ENCODE measurements at places on chromosomes 16 and 17.

GRCh38 chr17:20908313-20909267 lies 134.2 kb downstream of the USP22 start:
- peak; percentile 85 for DNase-seq

- DNase-seq, result no peak
Measured at GRCh38 chr16:51405361-51405760, 254.3 kb upstream of the SALL1 start.

DNA sequence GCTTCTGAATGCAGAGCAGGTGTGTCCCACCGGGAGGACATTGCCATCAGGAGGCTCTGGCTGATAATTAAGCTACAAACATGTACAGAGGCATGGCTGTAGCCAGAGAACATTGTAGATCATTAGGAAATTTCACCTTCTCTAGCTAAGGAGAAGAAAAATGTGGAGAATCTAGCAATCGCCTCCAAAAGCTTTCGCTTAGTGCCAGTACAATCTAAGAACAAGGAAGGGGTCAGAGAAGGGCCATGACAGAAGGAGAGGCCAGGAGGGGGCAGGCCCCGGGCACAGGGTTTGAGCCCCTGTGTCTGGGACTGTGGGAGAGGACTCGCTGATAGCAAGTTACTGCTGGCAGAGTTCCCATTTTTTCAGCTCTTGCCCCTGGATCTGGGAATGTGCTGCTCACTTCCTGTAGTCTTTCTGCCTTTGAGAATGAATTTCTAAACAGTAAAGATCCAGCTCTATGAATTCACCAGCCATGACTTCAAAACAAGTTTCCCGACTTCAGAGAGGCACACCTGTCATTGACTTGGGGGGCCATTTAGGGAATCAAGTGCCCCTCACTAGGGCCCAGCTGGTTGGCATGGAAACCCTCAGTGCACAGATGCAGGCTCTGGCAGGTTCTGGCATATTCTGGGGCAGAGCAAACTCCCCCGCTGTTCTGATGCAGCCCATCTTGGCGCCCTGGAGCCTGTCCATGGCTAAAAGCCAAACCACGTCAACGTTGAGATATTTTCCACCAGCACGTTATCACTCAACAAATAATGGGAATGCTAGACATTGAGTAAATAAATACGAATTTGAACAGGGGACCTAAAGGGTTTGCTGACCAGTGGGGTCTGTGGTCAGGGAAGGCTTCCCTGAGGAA lies 59.5 kb upstream of the CACNG4 start:
- no peak for DNase-seq

- no peak for DNase-seq
Measured at GRCh38 chr17:48627623-48628521, 1.7 kb upstream of the HOXB9 start.

- DNase-seq, result no peak
Measured at GRCh38 chr16:11372829-11373306, 27.6 kb downstream of the RMI2 start.

DNA sequence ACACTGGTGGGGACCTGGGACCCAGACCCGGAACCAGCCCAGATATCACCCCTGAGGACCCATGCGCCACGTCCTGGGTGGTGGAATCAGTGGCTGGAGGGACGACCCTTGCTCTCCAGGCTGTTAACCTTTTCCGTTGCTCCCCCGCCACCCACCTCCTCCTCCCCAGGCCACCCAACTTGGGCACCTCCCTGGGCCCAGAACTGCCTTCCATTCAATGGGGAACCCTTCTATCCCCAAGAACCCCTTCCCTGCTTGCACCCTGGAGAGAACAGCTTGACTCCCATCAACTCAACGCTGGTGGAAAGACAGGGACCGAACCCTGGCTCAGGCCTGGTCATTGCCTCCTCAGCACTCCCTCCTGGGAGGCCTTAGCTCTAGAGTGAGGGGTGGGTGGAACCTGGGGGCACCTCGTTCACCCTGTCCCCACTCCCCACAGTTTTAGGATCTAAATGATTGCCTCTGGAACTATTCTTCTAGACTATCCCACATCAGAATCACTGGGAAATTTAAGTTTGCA lies 5.7 kb upstream of the IL32 start:
- no peak for DNase-seq

DNA sequence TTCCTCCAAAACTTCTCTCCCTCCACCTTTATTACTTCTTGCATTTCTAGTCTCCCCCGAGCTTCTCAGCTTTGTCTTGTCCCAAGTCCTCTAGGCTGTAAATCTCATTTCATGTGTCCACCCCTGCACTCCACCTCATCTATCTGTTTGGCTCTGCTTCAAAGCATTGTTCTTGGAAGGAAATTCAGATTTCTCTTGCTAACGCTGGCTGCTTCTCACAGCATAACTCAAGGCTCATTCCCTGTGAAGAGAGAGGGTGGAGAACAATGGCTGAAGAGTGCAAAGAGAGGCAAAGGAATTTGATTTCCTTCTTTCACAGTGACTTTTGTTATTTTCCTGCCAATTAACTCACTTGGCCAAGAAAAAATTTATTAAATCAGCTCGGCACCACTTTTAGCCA lies 476.5 kb downstream of the TMEM114 start:
- no peak for DNase-seq

- DNase-seq, result no peak
Measured at GRCh38 chr17:27550291-27550930, 80.6 kb upstream of the LGALS9 start.

DNA sequence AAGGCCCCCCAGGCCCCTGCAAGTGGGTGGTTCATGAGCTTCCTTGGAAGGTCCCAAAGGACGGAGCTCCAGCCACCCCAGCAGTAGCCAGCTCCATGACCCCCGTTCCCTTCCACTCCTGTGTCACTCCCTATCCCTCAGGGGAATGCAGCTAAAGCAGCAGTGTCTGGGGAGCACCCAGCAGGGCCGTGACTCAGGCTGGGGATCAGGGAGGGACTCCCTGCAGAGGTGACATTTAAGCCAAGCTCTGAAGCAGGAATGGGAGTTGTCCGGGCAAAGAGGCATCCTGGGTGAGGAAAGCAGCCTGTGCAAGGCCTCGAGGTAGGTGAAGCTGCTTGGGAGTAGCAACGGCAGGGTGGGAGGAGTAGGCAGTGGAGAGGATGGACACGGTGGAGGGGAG lies 11.1 kb upstream of the NPTX1 start:
- no peak for DNase-seq

DNA sequence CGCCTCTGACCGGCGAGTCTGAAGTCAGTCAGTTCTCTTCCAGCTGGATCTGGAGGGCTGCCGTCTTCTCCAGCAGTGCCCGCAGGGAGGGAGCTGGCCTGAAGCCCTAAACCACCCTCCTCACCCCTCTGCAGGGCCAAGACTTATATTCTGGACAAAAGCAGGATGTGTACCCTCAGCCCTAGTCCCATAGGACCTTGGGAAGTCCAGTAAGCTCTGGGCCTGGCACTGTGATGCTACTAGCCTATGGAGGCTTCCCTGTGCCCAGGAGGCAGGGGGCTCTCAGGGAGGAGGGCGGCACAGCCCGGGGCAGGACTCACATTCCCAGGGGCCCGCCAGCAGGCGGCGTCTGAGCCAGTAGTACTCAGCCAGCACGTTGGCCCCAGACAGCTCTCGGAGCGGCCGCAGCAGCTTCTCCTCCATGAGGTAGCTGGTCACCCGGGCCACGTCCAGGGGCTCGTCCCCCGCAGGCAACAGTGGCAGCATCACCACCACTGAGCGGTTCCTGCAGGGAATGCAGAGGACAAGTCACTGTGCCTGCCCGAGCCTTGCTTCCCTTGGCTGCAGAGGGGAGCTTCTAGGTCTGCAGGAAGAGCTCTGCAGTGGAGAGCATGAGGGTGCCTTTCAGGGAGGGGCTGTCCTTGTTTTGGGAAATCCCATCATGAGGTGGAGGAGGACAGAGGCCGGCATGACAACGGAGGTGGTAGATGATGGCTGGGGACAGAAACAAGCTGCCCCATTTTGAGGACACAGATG lies 41.7 kb downstream of the RMI2 start:
- no peak for DNase-seq

GRCh38 chr16:72927199-72928089 lies 120.5 kb downstream of the ZFHX3 start:
- peak; percentile 20 for DNase-seq

DNA sequence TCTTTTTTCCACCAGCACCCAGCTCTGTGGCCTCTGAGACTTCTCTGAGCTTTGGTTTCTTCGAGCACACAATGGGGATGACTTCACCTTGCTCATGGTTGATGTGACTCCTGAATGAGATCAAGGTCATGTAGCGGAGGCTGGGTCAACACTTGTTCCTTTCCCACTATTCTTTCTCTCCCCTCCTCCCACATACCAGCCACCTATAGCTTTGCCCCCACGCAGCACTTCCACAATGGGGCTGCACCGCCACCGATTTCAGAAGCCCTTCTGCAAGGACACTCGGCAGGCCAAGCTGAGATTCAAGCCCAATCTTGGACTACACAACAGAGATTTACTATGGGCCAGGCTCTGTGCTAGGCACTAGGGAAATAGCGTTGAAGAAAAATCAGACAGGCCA lies 14.4 kb downstream of the TRIM25 start:
- DNase-seq, result no peak

DNA sequence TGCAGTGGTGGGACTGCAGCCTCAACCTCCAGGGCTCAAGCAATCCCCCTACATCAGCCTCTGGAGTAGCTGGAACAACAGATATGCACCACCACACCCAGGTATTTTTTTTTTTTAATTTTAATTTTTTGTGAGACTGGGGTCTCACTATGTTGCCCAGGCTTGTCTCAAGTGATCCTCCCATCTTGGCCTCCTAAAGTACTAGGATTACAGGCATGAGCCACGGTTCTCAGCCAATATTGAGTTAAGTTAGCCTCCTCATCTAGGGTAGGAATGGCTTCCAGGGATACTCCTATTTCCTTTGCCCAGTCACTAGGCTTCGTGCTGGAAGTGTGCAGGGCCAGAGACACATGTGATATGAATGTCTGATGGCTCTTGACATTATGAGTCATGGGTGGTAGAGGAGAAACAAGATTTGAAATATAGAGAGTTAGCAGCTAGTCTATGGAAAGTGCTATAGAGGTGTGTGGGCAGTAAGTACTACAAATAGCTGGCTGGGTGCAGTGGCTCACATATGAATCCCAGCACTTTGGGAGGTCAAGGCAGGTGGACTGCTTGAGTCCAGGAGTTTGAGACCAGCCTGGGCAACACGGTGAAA lies 8.0 kb upstream of the HES7 start:
- DNase-seq, result no peak

Measured in hematopoietic multipotent progenitor cell (in vitro differentiated cells).